ENCODE measurements at places on chromosomes 5 and 9. TPM values are rescaled to one million over a fixed set of nuclear protein-coding genes. Genes with fewer than 3 reads are reported as not detected.

OLFM1 gene
- total RNA-seq, result 4.4 TPM

CAPSL gene
- not detected for total RNA-seq

TRPM3 gene
- not detected for total RNA-seq

HACD4 gene
- 25.4 TPM for total RNA-seq

IFNE gene
- not detected for total RNA-seq

CTXN3 gene
- total RNA-seq, result not detected

BAAT gene
- 0.10 TPM for total RNA-seq

SNX30 gene
- 20.4 TPM for total RNA-seq

PCDHGA11 gene
- total RNA-seq, result 0.21 TPM

SEMA5A gene
- 0.84 TPM for total RNA-seq

PAEP gene
- total RNA-seq, result not detected

FOXD4L6 gene
- not detected for total RNA-seq

SERF1A gene
- total RNA-seq, result 11.1 TPM

GPR150 gene
- total RNA-seq, result 0.42 TPM

FGD3 gene
- total RNA-seq, result 55.7 TPM

PPP2R2B gene
- total RNA-seq, result 5.4 TPM

LRRC14B gene
- total RNA-seq, result not detected

ARHGEF39 gene
- total RNA-seq, result 0.10 TPM

PCDHA9 gene
- not detected for total RNA-seq

TMEM232 gene
- total RNA-seq, result 2.7 TPM

TLE4 gene
- 150 TPM for total RNA-seq

HSPA9 gene
- 455 TPM for total RNA-seq

MARCOL gene
- total RNA-seq, result not detected

INSL4 gene
- not detected for total RNA-seq

GLDC gene
- 0.21 TPM for total RNA-seq

GALT gene
- total RNA-seq, result 46.4 TPM

CFAP90 gene
- not detected for total RNA-seq

KIF12 gene
- not detected for total RNA-seq

NUDT12 gene
- total RNA-seq, result 1.4 TPM

SPINK4 gene
- total RNA-seq, result not detected

NMRK1 gene
- total RNA-seq, result 18.4 TPM

FCN2 gene
- total RNA-seq, result not detected

DEPDC1B gene
- total RNA-seq, result 0.63 TPM

PAIP2 gene
- total RNA-seq, result 129 TPM

Data from mononuclear cell (primary cell).